Nucleus accumbens (tissue), 56 donors: ENCODE measurements at places on chromosomes 16 and 17.

- no peak for DNase-seq
Observed at GRCh38 chr16:2460391-2460713, 443 bp downstream of the TEDC2 start.

- no peak for DNase-seq
Observed at GRCh38 chr17:54172985-54173316, 350.2 kb downstream of the KIF2B start.

DNA sequence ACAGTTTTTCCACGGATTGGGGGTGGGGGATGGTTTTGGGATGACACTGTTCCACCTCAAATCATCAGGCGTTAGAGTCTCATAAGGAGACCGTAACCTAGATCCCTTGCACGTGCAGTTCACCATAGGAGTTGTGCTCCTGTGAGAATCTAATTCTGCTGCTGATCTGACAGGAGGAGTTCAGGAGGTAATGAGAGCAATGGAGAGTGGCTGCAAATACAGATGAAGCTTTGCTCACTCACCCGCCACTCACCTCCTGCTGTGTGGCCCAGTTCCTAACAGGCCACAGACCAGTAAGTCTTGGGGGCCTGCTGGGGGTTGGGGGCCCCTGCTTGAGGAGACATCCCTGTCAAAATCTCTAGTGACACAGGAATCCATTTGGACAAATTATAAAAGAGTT is 29.8 kb downstream of the SLC39A11 start:
- DNase-seq = no peak

DNA sequence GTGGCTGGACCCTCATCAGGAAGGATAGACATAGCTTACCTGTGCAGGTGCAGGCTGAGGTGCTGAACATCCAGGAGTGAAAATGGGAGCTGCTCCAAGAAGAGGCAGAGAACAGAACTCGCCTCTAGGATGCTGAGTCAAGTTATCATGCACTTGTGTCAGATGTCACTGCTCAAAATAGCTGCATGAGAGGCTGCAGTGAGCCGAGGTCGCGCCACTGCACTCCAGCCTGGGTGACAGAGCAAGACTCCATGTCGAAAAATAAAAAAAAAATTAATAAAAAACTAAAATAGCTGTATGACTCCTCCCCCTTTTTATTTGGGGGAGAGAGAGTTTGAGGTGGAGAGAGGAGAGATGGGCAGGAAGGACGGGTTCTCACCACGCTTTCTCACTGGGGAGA is 148.8 kb downstream of the FOXL1 start:
- DNase-seq = no peak

DNA sequence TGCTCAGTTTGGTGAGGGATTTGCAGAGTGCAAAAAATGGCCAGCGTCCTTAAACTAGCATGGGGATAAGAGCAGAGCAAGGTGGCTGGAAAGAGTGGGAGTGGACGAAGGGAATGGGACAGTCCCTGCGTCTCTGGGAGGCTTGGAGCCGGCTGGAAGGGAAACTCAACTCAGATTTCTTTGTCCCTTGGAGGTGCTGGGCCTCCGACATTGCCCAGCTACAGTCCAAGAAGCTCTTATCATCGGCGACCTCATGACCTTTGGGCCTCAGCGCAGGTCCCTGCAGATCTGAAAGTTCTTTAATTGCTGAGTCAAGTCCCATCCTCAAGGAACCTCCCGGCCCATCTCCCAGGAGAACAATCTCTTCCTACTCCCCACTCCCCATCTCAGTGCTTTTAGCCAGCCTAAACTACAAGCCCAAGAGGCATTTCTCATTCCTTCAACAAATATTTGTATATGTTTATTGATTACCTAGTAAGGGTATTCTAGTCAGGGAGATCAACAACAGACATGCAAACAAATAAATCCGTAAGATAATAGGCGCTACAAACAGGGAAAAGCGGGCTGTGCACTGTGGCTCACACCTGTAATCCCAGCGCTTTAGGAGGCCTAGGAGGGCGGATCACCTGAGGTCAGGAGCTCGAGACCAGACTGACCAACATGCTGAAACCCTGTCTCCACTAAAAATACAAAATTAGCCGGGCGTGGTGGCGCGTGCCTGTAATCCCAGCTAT is 985 bp upstream of the TMEM107 start:
- DNase-seq = no peak
